ENCODE measurements at places on chromosomes 4 and X. TPM values are rescaled to one million over a fixed set of nuclear protein-coding genes. Genes with fewer than 3 reads are reported as not detected.

DNA sequence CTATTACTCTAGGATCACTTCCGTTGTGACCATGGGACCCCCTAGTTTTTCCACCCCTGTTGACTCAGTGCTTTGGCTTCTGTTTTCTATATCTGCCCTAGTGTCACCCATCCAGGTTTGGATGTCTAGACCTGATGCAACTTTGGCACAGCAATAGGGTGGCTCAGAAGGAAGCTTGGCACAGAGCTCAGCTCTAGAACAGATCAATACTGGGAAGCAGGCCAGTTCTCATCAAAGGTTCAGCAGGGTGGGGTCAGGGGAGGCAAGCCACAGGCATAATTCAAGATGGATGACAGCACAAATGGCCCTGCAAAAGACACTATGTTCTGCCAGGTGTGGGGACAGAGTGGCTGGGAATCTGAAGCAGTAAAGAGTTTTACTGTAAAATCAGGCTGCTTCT lies 74.2 kb upstream of the EGFL6 start:
- H3K27me3 ChIP-seq = no peaks in the 10 kb centered on the region
- no peaks in the 10 kb centered on the region for H3K4me1 ChIP-seq
- H3K4me3 ChIP-seq = no peak overlapping the region
- no peak overlapping the region for H3K27ac ChIP-seq
- no peaks in the 10 kb centered on the region for H3K36me3 ChIP-seq

DNA sequence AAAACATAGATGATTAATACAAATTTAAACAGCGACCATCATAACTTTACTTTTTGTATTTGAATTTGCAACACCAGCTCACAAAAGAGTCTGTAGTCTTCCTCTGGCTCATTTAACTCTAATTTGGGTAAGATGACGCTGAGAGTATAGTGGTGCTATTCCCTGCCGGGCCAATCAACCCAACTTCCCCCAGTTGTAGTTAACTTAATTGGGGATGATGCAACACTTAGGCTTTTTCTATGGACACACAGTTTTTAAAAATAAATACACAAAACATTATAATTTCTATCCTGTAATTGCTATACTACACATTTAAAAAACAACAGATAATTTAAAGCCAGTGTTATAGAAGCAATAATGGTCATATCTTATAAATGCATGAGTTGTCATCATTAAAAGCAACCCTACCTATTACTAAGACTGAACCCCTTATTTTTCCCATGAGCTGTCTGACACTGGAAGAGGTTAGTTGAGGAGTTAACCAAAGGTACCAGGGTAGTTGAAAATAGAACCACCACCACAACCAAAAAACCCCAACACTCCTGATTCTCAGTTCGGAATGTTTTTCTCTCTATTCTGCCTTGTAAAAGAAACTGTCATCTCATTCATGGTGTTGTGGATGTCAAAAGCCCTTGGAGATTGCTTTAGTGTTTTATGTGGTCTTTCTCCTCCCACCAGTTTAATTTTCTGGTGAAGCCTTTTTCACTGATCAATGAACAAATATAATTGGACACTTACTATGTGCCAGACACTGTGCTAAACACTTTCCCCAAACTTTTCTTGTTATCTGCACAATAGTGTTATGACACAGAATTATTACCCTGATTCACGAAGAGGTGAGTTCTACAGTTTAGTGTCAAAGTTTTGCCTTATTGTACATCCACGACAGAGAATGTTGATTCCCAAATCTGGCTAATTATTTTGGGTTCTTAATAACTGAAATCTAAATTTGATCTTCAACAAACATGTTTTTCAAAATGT lies 61.5 kb upstream of the RAPGEF2 start:
- H3K36me3 ChIP-seq = no peaks in the 10 kb centered on the region
- no peaks in the 10 kb centered on the region for H3K4me1 ChIP-seq
- H3K27me3 ChIP-seq = no peaks in the 10 kb centered on the region
- H3K4me3 ChIP-seq = no peak overlapping the region
- no peak for DNase-seq

DNA sequence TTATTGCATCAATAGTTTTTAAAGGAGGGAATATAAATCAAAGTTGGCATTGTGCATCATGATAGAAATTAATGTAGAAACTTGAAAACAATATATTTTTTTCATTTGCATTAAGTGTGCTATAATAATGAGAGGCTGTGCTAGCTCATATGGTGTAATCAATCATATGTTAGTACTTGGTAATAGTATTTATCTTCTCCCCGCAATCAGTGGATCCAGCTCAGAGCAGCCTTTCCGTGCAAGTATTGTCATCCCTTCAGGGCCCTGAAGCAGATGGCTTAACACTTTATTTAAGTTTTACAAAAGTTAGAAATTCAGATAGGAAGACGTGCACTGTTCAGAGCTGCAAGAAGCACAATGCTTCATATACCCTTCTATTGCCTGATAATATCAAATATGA lies 616.3 kb upstream of the ATOH1 start:
- H3K27me3 ChIP-seq = no peaks in the 10 kb centered on the region
- H3K36me3 ChIP-seq = no peaks in the 10 kb centered on the region
- H3K4me3 ChIP-seq = no peak overlapping the region
- no peak for DNase-seq
- H3K4me1 ChIP-seq = no peaks in the 10 kb centered on the region

- H3K4me1 ChIP-seq = peaks cover 2% of the 10 kb centered on the region
- H3K4me3 ChIP-seq = no peak overlapping the region
- no peak overlapping the region for H3K27ac ChIP-seq
- DNase-seq = peak; percentile 50
- H3K36me3 ChIP-seq = no peaks in the 10 kb centered on the region
- H3K27me3 ChIP-seq = no peaks in the 10 kb centered on the region
These were observed 18.4 kb upstream of the OGT start for GRCh38 chrX:71514367-71515037.

- H3K4me3 ChIP-seq = no peak overlapping the region
- no peaks in the 10 kb centered on the region for H3K36me3 ChIP-seq
- DNase-seq = no peak
- no peak overlapping the region for H3K27ac ChIP-seq
- no peaks in the 10 kb centered on the region for H3K4me1 ChIP-seq
- no peaks in the 10 kb centered on the region for H3K27me3 ChIP-seq
These were observed 71.0 kb downstream of the TMA16 start for GRCh38 chr4:163565226-163566135.

- H3K4me3 ChIP-seq = peak overlapping the region; percentile 15
- H3K27me3 ChIP-seq = no peaks in the 10 kb centered on the region
- no peaks in the 10 kb centered on the region for H3K4me1 ChIP-seq
- H3K27ac ChIP-seq = peak overlapping the region; percentile 61
- DNase-seq = peak; percentile 33
- H3K36me3 ChIP-seq = no peaks in the 10 kb centered on the region
These were observed 4.5 kb downstream of the DTHD1 start for GRCh38 chr4:36285784-36286480.

DNA sequence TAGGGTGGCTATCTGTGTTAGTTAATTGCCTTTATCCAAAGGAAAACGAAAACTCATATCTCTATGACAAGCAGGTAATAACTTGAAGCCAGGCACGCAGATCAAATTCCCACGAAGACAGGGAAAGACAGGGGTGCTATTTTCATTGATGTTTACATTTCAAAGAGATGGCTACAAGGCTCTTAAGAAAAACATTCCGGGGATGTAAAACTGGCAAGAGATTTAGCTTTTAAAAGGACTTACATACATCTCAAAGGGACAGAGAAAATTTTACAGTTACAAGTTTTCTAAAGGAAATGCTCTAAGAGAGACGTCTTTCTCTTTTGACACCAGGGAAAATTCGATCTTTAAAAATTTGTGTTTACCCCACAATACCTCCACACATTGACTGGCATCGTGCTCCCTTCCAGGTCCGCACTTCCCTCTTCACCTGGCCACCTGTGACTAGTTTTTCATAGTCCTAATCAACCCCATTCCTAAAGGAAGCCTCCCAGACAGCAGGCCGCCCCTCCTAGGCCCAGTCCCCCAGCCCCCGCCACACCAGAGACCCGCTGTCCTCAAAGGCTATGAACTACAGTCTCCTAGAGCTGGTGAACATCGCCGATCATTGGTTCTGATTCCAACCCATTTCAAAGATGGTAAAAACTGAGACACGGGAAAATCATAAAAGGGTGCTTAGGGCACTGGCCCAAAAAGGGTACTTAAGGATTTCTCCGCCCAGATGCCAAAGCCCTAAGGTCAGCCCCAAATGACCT lies 649 bp upstream of the ARAF start:
- peaks cover 26% of the 10 kb centered on the region for H3K36me3 ChIP-seq
- peaks cover 40% of the 10 kb centered on the region for H3K4me1 ChIP-seq
- H3K27ac ChIP-seq = peak overlapping the region; percentile 79

DNA sequence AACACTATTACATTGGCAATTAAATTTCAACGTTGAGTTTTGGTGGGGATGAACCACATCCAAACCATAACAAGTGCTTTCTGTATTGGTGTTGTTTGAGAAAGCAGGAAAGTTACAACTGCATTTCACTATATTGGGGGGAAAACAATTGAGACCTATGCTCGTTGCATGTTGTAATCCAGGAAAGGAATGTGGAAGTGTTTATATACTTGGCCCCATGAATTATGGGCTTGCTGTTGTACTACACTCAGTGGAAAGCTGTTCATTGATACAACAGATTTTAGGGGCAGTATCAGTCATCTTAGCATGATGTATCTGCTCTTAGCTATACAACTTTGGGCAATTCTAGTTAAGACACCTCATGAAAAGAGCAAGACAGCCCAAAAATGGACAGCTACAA lies 52.4 kb downstream of the KLHL5 start:
- H3K4me1 ChIP-seq = peaks cover 14% of the 10 kb centered on the region
- no peaks in the 10 kb centered on the region for H3K27me3 ChIP-seq
- DNase-seq = no peak
- no peak overlapping the region for H3K27ac ChIP-seq

DNA sequence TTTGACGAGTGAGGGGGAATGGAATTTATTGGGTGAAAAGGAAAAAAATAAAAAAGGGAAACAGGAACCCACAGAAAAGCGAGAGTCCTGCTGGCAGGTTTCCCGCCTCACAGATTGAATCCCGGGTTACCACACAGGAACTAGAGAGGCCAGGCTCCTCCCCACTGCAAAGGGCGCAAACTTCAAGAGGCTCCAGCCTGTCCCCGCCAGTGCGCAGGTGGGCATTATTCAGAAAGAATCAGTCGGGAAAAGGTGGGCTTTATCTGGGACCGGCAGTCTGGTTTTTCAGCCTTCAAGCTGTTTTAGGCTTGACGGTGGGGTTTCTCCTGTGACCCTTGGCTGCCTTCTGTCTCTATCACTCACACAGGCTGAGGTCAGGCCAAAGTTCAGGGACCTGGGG lies 1496.8 kb downstream of the RPA4 start:
- H3K4me3 ChIP-seq = no peak overlapping the region
- H3K36me3 ChIP-seq = no peaks in the 10 kb centered on the region
- no peak overlapping the region for H3K27ac ChIP-seq
- no peaks in the 10 kb centered on the region for H3K4me1 ChIP-seq
- H3K27me3 ChIP-seq = no peaks in the 10 kb centered on the region

DNA sequence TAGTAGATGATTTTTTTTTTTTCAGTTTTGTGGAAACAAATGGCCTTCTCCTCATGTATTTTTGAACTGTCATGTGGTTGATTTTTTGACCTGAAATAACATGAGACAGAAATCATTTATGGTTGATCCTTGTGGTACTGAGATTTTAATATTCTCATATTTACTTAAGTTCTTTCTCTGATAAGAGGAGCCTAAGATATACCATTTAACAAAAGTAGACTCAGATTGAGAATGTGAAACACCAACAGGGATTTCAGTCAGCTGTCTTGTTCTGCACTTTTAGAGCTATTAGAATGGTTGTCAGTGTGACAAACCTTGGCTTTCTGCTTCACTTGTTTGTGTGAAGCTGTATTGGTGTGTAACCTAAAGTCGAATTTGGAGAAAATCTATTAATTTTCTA lies 575.7 kb downstream of the SPOCK3 start:
- no peaks in the 10 kb centered on the region for H3K4me1 ChIP-seq
- DNase-seq = no peak
- H3K27me3 ChIP-seq = no peaks in the 10 kb centered on the region
- H3K36me3 ChIP-seq = no peaks in the 10 kb centered on the region
- no peak overlapping the region for H3K4me3 ChIP-seq

- H3K4me3 ChIP-seq = peak overlapping the region; percentile 73
- no peaks in the 10 kb centered on the region for H3K27me3 ChIP-seq
- H3K4me1 ChIP-seq = peaks cover 16% of the 10 kb centered on the region
- H3K27ac ChIP-seq = no peak overlapping the region
These were observed 724 bp downstream of the THOC2 start for GRCh38 chrX:123731987-123732669.

GRCh38 chr4:71290074-71290473 lies 48.7 kb upstream of the SLC4A4 start:
- H3K27ac ChIP-seq = no peak overlapping the region
- H3K36me3 ChIP-seq = no peaks in the 10 kb centered on the region
- no peaks in the 10 kb centered on the region for H3K27me3 ChIP-seq
- no peak overlapping the region for H3K4me3 ChIP-seq

- no peak overlapping the region for H3K27ac ChIP-seq
- no peaks in the 10 kb centered on the region for H3K36me3 ChIP-seq
- no peaks in the 10 kb centered on the region for H3K27me3 ChIP-seq
- H3K4me1 ChIP-seq = no peaks in the 10 kb centered on the region
These were observed 94.9 kb downstream of the BMPR1B start for GRCh38 chr4:94852616-94853015.

DNA sequence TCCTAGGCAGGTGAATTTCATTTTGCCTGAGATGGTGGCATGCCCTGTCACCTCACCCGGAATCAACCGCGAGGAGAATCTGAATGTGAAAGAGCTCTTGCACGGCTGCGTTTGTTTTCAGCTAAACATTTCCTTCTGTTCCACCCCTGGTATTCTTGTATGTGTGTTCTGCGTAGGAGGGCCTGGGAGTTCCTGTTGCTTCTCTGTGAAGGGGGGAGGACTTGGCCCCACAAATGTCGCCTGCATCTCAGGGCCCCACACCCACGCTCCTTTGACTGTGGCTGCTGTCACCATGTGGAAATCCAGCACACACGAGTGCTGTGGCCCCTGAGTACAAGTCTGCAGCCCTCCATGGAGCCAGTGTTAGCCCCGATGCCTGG lies 45.8 kb upstream of the CLCN4 start:
- no peaks in the 10 kb centered on the region for H3K36me3 ChIP-seq
- peaks cover 67% of the 10 kb centered on the region for H3K4me1 ChIP-seq
- DNase-seq = peak; percentile 41
- no peaks in the 10 kb centered on the region for H3K27me3 ChIP-seq
- H3K27ac ChIP-seq = peak overlapping the region; percentile 79

DNA sequence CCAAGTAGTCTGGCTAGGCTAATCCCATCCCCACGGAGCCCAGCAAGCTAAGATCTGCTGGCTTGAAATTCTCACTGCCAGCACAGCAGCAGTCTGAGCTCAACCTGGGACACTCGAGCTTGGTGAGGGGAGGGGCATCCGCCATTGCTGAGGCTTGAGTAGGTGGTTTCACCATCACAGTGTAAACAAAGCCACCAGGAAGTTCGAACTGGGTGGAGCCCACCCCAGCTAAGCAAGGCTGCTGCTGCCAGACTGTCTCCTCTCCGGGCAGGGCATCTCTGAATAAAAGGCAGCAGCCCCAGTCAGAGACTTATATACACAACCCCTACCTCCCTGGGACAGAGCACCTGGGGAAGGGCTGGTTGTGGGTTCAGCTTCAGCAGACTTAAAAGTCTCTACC lies 639.6 kb downstream of the IQCM start:
- H3K4me3 ChIP-seq = no peak overlapping the region
- H3K4me1 ChIP-seq = no peaks in the 10 kb centered on the region
- no peaks in the 10 kb centered on the region for H3K27me3 ChIP-seq
- no peak for DNase-seq
- H3K27ac ChIP-seq = no peak overlapping the region

KIT gene
- 0.36 TPM for total RNA-seq

PABPC5 gene
- total RNA-seq = not detected

TMSB15B gene
- 9.0 TPM for total RNA-seq

UCP1 gene
- not detected for total RNA-seq

SMIM10L2A gene
- 1.3 TPM for total RNA-seq

MTM1 gene
- total RNA-seq = 20.6 TPM

TRAM1L1 gene
- not detected for total RNA-seq
